Iris pigment epithelial cell (primary cell): ENCODE measurements at places on chromosomes 3 and 15.

DNA sequence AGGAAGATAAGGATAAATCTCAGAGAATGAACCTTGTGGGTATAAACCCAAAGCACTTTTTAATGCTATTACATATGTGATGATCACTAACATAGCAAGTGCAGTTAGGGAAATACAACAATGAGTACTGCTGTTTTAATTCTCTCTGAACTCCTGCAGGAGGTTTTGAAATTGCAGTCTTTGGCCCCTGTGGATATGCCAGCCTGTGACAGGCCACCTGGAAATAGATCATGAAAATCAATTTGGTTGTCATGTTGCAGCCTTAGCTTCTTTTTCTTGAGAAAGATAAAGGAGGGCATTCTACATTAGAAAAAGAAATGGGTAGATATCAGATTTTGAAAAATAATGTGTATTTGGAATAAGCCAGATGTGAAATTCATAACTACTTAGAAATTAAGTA is 103.6 kb downstream of the RSRC1 start:
- DNase-seq: no peak

DNA sequence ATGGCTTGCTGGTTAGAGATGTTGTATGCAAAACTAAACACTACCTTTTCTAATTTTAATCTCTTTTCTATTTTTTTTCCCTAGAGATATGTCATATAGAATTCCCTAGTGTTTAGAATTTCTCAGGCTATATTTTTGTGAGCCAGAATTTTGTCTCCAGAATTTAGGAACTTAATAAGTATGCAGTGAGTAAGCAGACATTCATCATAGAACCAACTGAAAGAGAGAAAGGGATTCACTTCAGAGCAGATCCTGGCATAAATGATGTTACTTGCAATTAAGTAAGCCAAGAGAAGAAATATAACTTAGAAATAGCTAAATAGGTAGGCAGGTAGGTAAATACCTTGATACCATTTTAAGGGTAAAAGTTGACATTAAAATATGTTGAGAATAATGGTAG is 288.9 kb downstream of the ZNF385D start:
- no peak for DNase-seq

DNA sequence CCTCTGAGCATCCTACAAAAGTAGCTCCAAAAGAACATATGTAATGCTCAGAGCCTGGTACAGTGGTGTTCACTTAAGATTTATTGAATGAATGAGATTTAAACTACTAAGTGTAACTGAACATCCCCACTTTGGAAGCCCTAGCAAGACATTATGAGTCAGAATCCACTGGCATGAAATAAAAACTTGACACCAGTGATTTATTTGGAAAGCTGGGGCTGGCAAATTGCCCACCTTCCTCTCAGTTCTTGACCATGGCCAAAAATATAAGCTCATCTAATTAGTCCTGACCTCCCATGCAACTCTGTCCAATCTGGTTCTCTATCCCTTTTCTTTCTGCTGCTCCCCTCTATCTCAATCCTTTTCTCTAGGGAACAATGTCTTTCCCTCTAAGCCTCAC is 418.0 kb downstream of the PLCL2 start:
- peak; percentile 38 for DNase-seq

DNA sequence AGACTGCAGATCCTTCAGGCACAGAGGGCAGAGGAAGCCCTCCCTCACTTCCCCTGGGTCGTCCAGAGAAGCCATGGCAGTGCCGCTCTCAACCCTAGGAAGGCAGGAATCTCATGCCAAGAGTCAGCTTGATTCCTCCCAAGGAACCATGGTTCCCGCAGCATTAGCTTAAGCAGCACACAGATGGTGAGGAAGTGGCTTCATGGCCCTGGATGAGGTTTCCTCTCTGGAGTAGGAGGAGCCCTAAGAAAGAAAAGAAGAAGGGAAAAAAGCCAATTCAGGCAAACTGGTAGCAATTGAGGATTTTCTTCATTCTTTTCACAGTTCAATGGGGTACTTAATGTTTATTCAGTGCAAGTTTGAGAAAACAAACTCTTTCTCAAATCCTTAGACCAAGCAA is 2.9 kb downstream of the RBSN start:
- DNase-seq: no peak

DNA sequence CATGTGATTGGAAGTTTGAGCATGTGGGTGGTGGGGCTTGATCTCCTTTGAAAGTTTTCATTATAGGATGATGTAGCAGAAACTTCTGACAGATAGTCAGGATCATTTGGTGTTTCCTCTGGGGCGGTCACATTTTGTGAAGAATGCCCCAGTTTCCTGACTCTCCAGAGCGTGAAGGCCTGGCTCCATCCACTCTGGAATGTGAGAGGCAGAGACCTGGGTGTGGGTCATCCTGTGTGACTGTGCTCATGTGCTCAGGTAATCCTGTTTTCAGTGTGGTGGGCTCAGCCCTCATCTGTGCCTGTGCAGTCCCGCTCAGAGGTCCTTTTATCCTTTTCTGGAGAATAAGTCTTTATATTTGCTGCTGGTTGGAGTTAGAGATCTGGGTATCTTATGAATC is 81.0 kb downstream of the RGMA start:
- DNase-seq: no peak

DNA sequence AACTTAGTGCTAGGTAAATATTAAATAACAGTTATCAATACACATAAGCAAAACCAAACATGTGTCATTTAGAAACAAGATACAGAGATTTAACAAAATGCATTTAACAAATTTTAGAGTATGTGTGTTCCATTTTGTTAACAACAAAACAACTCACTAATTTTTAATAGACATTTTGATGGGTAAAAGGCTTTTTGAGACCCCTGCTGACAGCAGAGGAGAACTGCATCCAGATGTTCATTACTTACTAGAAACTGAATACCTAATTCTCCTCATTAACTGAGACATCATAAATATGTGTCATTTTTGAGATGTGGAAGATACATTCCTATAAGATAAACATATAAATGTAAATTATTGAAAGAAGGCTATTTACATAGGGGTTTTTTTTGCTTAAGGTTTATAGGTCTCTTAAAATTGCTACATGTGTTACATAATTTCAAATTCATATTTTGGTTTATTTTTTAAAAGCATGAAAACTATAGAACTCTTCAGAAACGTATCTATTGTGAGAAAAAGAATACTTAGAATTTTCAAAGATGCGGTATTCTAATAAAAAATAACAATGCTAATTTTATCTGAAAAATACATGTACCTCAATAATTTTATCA is 1009.8 kb downstream of the TUSC7 start:
- peak; percentile 25 for DNase-seq

- DNase-seq: peak; percentile 52
Observed at GRCh38 chr15:67745073-67746006, 80.0 kb upstream of the SKOR1 start.

GRCh38 chr3:10770547-10770946 is 45.5 kb upstream of the SLC6A11 start:
- no peak for DNase-seq

GRCh38 chr3:50299929-50300680 is 900 bp upstream of the HYAL3 start:
- DNase-seq: peak; percentile 64

- peak; percentile 36 for DNase-seq
Observed at GRCh38 chr3:162367429-162368260, 871.0 kb downstream of the OTOL1 start.

GRCh38 chr3:112640276-112640929 is 540 bp downstream of the CCDC80 start:
- peak; percentile 97 for DNase-seq

DNA sequence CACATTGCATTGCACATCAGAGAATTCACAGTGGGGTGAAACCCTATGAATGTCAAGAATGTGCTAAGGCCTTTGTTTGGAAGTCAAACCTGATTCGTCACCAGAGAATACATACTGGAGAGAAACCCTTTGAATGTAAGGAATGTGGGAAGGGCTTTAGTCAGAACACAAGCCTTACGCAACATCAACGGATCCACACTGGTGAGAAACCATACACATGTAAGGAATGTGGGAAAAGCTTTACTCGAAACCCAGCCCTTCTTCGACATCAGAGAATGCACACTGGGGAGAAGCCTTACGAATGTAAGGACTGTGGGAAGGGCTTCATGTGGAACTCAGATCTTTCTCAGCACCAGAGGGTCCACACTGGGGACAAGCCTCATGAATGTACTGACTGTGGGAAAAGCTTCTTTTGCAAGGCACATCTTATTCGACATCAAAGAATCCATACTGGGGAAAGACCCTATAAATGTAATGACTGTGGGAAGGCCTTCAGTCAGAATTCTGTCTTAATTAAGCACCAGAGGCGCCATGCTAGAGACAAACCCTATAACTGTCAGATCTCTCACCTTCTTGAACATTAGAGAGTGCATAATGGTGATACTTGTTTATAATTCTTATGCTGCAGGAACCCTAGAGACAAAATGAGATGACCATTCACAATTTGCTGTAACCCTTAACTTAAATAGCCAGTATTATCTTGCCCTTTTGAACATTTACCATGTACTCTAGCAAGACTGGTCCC is 9.0 kb downstream of the ZNF662 start:
- DNase-seq: no peak

DNA sequence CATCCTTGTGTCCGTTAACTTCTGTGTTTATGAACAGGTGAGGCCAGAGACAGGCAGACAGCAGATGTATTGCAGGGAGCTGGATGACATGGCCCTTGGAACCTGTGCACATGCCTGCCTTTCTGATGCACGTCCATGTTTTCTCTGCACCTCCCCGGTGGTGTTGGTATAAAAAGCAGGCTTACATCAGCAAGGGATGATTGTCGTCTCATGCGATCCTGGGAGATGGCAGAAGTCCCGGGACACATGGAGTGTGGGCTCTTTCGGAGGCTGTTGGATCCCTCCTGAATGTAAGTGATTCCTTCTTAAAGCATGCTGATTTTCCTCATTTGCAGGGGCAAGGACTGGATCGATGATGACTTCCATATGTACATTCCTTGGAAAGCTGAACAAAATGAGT is 134.8 kb downstream of the SNRPN start:
- no peak for DNase-seq

- no peak for DNase-seq
Observed at GRCh38 chr3:20222274-20222673, 36.3 kb upstream of the SGO1 start.

DNA sequence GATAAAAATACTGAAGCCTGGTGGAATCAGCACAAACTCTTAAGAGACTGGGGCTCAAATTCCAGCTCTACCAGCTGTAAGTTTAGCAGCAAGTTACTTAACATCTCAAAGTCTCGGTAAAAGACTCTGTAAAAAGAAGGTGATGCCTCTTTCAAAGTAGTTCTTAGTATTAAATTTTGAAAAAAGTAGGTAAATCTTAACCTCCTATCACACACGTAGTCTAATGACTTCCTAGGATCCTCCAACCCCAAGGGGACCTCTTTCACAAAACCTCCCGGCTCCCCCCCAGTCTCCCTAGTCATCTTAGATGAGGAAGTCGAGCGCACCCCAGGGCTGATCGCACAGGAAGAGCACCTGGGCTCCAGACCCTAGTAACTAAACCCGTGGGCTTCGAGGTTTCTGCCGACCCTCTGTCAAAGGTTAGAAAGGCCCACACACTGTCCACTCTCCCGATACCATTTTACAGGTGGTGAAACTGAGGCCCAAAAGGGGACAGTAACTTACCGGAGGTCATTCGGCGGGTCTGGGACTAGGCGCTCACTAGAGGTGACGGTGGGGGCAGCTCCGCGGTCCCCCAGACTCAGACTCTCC is 427 bp downstream of the MBD4 start:
- DNase-seq: peak; percentile 35

GRCh38 chr3:67415511-67415910 is 238.9 kb downstream of the SUCLG2 start:
- peak; percentile 31 for DNase-seq

DNA sequence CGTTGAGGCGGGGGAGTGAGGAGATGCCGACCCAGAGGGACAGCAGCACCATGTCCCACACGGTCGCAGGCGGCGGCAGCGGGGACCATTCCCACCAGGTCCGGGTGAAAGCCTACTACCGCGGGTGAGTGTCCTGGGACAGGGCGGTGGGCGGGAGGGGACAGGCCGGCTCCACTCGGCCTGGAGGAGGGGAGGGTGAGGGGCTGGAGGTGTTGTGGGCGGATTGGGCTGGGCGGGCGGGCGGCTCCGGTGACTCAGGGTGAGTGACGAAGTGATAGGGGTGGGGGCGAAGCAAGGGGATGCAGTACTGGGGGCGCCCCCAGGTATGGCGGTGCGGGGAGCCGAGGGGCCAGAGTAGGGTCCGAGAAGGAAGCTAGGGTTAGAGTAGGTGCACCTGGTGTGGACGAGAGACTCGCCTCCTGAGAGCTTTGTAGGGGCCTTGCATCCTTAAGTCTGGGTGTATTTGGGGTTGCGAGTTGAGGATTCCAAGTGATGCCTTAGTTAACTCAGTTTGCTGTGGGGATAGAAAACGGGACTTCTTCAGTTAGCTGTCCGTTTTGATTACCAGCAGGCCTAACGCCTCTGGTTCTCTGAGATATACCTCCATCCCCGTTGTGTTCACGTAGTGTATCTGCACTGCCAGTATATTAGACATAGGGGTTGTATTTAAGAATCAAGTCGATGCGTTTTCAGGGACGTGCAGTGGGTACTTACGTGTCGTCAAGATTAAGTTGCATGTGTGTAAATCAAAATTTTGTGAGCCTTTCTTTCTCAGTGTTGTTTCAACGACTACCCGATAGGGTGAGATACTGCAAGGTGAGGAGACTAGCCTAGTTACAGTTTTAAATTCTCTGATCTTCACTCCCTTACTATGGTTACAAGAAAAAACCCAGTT is 670 bp downstream of the PRKCI start:
- peak; percentile 45 for DNase-seq

GRCh38 chr3:168040607-168041208 is 55.0 kb downstream of the GOLIM4 start:
- DNase-seq: peak; percentile 80
